ENCODE measurements at places on chromosomes 12 and 14.
A peak's percentile ranks its signal among the peaks of the same experiment; 100 is the strongest.

- DNase-seq: peak; percentile 1
Measured at GRCh38 chr14:59882957-59883356, 12.4 kb upstream of the RTN1 start.

GRCh38 chr14:89952576-89952975, 2.0 kb downstream of the EFCAB11 start:
- no peak for DNase-seq

DNA sequence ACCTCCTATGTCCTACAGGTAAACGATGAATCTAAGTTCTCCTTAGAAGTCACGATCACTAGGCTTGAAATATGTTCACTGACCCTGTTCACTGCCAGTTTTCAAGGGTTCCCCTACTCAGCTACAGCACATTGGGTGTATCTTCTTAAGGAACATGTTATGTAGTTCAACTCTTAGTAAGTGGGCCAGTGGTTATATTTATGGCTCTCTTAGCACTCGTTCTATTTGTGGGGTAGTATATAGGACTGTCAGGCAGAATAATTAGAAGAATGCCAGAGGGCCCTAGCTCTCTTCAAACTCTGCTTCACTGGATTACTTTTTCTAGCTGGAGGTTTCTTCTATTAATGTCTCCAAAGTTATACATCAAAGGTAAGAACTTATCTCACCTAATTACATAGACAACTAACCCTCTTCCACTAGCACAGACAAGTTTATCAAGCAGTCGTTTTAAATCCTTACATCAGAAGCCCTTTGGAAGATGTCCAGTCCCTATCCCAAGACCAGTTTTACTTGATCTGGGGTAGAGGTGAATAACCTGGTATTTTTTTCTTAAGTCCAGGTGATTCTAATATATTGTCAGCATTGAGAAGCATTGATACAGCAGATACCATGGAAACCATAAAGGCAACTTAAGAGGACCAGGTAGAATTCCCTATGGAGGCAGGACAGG, 39.6 kb downstream of the ZFYVE26 start:
- DNase-seq: no peak

- no peak for DNase-seq
Measured at GRCh38 chr14:35958499-35958898, 132.4 kb downstream of the BRMS1L start.

DNA sequence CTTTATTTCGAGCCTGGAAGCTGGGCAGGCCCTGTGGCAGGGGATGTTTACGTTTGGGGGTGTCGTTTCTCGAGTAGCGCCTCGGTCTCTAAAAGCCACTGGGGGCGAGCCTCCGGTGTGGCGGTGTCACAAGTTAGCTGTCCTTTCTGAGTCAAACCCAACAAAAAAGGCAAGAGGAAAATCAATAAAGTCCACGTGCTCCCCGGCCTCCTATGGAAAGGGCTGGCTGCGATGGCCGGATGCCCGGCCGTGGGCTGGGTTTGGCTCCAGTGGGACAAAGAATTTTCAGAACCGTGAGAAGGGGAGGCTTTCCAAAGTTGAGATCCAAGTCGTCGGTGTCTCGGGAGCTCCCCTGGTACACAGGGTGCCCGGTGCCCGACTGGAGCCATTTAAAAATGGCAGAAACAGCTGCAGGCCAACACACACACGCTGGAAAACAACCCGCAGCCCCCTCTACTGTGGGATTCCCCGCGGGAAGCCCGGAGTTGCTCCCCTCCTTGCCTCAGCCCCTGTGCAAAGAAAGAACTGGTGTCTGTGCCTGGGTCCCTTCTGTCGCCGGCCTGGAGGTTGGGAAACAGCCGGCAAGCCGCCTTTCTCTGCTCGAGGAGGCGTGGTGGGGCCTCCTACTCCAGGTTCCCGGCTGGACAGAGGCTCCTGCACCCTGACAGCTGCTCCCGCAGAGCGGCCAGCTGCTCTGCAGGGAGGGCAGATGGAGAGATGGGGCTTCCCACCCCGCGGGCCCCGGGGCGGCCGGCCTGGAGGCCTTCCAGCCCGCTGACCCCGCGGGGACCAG, 1.9 kb downstream of the BCL7A start:
- DNase-seq: peak; percentile 77

DNA sequence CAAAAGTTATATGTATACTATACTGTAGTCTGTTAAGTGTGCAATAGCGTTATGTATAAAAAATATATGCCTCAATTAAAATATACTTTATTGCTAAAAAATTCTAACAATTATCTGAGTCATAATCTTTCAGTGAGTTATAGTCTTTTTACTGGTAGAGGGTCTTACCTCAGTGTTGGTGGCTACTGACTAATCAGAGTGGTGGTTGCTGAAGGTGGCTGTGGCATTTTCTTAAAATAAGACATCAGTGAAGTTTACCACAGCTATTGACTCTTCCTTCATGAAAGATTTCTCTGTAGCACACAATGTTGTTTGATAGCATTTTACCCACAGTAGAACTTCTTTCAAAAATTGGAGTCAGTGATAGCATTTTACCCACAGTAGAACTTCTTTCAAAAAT, 23.4 kb downstream of the POLR3B start:
- DNase-seq: no peak

GRCh38 chr14:41570415-41571155, 36.1 kb upstream of the LRFN5 start:
- DNase-seq: no peak

GRCh38 chr14:66197276-66197675, 288.9 kb upstream of the CCDC196 start:
- no peak for DNase-seq

DNA sequence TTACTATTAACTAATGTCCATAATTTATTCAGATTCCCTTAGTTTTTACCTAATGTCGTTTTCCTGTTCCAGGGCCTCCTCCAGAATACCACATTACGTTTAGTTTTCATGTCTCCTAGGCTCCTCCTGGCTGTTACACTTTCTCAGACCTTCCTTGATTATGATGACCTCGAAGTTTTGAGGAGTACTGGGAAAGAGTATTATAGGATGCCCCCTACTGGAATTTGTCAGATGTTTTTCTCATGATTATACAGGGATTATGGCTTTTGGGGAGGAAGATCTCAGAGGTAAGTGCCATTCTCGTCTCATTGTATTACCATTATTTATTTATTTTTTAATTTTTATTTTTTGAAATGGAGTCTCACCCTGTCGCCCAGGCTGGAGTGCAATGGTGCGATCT, 17.7 kb upstream of the C1S start:
- peak; percentile 60 for DNase-seq

- no peak for DNase-seq
Measured at GRCh38 chr14:43872752-43873655, 634.1 kb downstream of the FSCB start.

- DNase-seq: no peak
Measured at GRCh38 chr14:96799489-96800054, 2.4 kb downstream of the VRK1 start.

DNA sequence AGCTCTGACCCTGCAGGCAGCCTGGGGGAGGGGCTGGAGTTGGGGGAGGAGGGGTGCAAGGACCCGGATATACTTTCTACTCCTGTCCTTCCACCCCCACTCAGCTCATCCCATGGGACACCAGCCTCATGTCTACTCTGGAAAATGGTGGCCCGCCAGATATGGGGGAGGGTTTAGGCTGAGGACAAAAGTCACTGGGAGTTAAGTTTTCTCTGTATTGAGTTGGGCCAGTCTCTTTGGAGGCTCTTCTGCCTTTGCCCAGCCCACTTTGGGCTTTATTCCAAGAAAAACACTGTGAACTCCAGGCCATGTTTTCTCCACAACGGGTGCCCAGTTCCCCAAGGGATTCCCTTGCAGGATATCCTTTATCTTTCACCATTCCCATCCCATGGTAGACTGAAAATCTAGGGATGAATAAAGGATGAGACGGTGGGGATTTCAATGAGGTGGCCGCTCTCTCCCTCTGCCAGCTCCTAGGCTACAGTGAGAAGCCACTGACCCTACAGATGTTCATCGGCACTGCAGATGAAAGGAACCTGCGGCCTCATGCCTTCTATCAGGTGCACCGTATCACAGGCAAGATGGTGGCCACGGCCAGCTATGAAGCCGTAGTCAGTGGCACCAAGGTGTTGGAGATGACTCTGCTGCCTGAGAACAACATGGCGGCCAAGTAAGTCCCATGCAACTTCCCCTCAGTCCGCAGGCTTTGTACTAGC, 4.9 kb downstream of the NFATC4 start:
- DNase-seq: peak; percentile 72

DNA sequence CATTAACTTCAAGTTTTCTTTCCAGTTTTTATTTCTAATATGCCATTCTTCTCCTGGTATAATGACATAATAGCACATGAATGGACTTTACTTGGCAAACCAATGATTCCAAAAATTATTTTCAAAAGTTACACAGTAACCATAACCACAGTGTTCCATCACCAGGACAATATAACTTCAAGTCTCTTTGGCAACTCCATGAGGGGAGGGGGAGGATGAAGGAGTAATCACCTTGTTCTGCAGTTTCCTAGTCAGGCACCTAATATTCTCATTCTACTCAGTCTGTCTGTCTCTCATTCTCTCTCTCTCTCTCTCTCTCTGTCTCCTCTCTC, 66.6 kb downstream of the BTG1 start:
- peak; percentile 39 for DNase-seq

GRCh38 chr12:92362785-92363184, 217.1 kb upstream of the BTG1 start:
- no peak for DNase-seq

GRCh38 chr14:75041613-75042012, 9.7 kb downstream of the MLH3 start:
- DNase-seq: no peak

DNA sequence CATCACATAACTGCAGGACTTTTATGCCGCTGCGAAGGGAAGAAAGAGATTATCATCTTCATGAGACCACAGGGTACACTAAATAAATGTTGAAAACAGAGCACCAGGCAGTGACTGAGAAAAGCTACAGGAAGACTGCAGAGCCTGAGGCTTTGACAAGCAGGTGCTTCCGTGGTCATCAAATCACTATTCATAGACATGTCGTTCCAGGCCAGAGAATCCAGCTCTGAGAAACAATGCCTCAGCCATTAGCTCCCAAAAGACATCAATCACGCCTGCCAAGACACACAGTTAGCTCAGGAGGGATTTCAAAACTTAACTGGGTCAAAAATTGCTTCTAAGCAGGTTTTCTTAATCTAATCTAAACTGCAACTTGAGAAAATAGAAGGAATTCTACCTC, 47.2 kb upstream of the GARIN6 start:
- DNase-seq: no peak

- DNase-seq: no peak
Measured at GRCh38 chr12:47184229-47184628, 104.5 kb upstream of the AMIGO2 start.

GRCh38 chr12:122283680-122284079, 17.4 kb upstream of the VPS33A start:
- no peak for DNase-seq

GRCh38 chr12:93667672-93668071, 9.5 kb upstream of the CRADD start:
- peak; percentile 13 for DNase-seq

GRCh38 chr12:81150382-81150781, 72.5 kb downstream of the ACSS3 start:
- no peak for DNase-seq

DNA sequence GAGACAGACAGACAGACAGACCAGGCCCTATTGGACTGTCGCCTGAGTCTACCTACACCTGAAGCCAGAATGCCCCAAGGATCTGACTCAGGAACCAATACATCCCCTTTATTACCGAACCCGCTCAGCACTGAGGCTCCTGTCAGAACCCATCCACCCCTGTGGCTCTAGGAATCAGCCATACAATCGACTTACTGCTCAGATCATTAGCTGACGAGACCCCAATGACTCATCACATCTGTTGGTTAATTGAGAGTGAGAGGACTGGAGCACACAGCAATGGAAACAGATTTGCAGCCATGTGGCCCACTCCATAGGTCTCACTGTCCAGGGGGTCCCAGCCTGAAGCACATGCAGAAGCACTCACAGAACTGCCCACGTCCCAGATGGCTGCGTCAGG, 15.2 kb downstream of the ITPK1 start:
- DNase-seq: no peak

DNA sequence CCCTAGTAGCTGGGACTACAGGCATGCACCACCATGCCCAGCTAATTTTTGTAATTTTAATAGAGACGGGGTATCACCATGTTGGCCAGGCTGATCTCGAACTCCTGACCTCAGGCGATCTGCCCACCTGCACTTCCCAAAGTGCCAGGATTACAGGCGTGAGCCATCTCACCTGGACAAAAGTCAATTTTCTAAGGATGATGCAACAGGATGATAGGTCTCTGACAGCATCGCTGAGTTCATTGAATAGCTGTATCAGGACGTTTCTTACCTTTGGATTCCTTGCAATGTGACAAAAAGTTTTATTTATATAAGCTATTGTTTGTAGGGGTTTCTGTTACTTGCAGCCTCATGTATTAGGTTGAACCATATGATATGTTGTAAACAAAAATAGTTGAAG, 55.5 kb upstream of the PCED1B start:
- no peak for DNase-seq

GRCh38 chr12:127509066-127509778, 757.7 kb upstream of the TMEM132C start:
- DNase-seq: peak; percentile 96

DNA sequence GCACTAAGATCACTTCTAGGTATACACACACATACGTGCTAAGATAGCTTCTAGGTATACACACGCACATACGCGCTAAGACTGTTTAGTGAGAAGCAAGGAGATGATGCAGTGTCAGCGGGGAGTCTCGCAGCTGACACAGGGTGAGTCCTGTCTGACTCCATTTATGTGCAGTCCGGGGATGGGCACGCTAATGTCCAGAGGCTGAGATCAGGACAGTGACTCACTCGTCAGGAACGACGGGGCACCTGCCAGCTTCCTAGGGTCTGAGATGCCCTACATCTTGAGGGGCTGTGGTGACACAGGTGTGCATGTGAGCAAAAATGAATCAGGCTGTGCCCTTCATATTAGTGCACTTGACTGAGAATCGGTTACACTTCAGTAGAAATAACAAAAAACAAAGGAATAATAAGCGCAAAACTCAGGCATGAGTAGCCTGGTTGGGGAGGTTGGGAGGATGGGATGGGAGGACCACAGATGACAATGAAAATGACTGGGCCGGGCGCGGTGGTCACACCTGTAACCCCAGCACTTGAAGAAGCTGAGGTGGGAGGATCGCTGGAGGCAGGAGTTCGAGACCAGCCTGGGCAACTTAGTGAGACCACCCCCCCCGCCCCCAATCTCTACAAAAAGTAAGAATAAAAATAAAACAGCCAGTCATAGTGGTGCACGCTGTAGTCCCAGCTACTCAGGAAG, 29.1 kb upstream of the ULK1 start:
- peak; percentile 74 for DNase-seq

DNA sequence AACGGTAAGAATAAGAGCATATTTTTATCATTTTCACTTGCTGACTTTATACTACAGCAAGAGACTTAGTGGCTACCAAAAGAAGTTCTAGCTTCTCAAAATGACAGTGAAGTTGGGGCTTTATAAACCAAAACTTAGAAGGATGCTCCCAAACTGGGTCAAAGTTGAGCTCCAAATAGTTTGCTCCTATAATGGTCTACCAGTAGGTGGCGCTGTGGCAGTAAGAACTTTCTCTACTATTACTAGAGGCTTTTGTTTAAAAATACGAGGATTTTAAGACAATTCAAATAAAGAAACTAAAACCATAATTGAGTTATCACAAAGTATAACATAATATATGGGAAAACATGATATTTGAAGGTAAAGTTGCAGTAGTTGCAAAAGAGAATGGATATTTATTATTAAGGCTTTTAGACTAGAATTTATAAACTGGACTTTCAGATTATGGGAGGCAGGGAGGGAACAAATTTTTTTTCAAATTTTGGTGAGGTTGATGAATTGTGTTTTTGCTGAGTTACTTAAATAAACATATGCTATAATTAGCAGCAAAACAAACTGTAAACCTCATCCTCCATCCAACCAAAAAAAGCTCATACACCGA, 75.0 kb downstream of the TGFB3 start:
- peak; percentile 70 for DNase-seq

- no peak for DNase-seq
Measured at GRCh38 chr14:105323663-105324062, 9.1 kb downstream of the PACS2 start.
